CD4-positive, alpha-beta T cell treated with Interleukin-6 for 4 hours (primary cell): ENCODE measurements at places on chromosomes 1 and 21.

DNA sequence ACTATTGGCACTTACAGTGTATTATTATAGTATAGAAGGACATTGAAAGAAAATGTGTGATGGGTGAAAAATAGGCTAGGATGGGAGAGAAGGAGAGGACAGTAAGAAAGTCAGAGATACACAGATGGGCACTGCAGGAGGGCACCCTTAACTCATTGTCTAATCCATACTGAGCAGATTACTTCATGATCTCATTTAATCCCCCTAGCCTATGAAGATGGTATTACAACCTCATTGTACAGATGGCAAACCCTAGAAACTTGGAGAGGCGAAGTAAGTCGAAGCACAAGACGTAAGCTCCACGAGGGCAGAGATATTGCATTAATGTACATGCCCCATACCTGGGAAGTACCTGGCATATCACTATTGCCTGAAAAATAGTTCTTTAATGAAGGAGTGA, 346.9 kb upstream of the DAB1 start:
- DNase-seq, result no peak

DNA sequence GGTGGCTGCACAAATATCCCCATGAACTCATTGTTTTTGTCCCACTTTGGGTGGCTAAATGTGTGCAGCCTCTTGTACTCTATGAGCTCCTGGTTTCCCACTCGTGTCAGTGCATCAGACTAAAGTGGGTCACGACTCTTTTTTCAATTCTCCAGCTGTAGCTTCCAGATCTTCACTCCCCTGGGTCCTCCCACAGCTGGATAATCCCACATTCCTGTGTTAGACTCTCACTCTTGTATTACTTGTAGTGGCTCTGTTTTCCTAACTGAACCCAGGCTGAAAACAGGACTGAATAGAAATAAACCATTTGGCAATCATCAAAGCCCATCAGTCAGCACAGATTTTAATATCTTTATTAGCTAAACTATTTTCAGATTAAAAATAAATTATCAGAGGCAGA, 60.4 kb downstream of the UBE2U start:
- no peak for DNase-seq

- DNase-seq, result no peak
These were observed 965 bp upstream of the SH2D5 start for GRCh38 chr1:20733360-20733975.

DNA sequence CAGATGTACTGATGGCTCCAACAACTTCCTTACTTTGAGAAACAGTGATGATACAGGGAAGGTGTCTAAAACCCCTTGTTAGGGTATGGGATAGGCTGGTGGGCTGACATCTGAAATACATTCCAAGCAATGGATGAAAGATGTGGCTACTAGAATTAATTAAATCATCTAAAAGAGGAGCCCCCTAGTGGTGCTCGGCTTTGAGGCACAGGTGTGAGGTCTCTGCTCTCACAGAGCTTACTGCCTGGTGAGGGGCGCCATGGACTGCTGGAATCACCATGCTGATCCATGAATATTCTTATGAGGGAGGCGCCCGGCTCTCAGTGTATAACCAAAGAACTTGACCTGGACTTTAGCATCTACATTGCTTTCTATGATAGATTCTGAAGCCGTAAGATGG, 48.5 kb downstream of the GNG4 start:
- DNase-seq, result peak; percentile 21

DNA sequence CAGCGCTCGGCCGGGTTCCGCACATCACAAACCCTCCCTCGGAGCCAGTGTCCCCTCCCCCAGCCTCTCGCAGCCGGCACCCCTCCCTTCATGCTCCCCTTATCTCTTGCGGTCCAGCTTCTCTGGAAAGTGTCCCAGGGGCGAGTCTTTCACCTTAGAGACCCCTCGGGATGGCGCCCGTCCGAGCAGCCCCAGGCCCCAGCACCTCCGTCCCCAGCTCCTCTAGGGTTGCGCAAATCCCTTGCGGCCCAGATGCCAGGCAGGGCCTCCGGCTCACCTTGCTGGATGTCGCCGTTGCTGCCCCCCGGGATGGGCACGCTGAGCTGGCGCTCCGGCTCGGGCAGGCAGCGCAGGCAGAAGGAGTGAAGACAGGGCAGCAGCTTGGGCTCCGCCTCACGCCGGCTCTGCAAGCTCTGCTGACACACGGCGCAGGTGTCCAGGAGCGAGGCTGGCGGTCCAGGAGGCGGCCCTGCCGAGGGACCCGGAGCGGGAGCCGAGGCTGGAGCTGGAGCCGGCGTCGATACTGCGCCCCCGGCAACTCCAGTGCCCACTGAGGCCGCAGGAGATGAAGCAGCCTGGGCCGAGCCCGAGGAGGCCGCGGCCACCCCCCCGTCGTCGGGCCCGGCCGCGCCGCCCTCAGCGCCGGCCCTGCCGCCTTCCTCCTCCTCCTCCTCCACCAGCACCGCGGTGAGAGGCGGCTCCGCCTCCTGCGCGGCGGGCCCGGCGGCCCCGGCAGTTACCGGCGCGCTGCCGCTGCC, 550 bp downstream of the TRIM33 start:
- peak; percentile 54 for DNase-seq

DNA sequence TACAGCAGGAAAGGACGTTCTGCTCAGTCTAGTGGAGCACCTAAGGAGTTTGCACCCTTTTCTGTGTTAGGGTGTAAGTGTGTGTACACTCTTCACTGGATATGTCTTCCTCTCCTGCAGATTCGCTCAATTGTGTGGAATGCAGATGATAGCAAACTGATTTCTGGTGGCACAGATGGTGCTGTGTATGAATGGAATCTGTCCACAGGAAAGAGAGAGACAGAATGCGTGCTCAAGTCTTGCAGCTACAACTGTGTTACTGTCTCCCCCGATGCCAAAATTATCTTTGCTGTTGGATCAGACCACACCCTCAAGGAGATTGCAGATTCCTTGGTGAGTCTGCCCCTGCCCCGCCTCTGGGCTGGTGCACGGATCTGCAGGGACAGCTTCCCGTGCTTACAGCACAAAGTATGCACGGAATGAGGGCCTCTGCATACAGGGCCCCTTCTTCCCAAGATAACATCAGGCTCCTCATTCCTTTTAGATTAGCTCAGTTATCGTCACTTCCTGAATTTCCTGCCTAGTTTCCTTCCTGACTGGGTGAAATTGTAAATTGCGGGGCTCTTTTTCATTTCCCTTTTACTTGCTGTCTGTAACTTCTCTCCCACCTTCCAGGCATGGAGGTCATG, 34.6 kb downstream of the CFAP57 start:
- no peak for DNase-seq

DNA sequence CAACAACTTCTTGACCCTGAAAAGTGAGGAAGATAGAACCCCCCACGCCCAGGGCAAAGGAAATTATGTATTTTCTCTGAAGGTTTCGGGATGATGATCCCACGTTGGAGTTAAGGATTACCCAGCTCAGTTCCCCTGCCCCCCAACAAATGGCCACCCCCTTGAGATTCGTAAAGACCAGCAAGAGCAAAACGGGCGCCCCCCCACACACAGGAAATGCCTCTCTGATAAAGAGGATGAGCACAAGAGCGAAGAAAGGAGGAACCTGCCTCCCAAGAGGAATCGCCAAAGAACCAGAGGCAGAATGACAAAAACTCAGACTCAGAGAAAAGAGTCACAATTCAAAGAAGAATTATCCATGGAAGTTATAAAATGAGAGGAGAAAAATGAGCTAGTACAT, 576.9 kb downstream of the MATN1 start:
- no peak for DNase-seq

DNA sequence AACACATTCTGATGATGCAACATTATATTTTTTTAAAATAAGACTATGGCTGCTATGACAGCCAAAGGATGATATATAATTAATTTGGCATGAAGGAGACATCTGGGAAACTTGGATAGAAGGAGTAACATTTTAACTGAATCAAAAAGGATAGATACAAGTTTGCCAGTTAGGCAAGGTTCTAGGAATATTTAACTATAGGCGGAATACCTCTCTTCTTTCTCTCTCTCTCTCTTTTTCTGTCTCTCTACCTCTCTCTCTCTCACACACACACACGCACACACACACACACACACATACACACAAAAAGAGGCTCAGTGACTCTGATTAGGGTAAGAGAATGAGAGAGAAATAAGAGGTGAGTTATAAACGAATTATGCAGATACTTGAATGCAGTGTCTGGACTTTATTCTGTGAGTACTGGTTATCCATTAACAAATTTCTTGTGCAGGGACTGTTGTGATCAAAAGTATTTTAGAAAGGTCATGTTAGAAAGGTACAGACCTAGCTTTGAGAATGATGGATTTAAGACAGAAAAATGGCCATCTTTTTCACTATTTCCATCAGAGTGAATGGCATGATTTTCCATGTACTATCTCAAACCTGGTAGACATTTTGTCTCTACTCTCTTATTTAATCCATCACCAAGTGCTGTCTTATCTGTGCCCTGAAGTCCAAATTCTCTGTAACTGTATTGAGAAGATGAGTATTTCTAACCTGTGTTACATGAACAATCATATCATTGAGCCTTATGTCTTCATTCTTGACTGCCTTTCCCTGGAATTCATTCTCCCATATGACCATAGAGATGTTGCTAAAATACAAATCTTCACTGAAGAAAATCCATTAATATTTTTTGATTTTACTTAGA, 1106.9 kb upstream of the ADGRL4 start:
- DNase-seq, result no peak

GRCh38 chr21:17668479-17669140, 55.9 kb upstream of the BTG3 start:
- no peak for DNase-seq

GRCh38 chr1:72896256-72896655, 613.9 kb upstream of the NEGR1 start:
- DNase-seq, result no peak

DNA sequence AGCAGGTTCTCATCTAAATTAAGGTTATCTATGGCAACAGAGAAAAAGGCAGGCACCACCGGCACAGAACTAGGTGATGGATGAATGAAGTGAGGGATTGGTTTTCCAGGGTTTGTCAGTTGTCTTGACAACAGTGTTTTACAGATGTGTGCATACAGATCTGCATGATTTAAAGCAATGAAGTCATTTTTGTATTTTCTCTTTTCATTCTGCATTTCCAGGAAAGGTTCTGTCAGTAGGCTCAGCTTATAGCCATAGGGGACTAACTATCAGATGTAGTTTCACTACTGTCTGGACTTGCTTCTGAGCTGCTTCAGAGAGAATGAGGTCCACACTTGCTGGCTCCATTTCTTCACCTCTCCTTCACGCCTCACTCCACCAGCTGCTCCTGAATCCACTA, 98.2 kb upstream of the LMO4 start:
- no peak for DNase-seq

GRCh38 chr1:186175588-186175987, 199.5 kb downstream of the TPR start:
- DNase-seq, result no peak

DNA sequence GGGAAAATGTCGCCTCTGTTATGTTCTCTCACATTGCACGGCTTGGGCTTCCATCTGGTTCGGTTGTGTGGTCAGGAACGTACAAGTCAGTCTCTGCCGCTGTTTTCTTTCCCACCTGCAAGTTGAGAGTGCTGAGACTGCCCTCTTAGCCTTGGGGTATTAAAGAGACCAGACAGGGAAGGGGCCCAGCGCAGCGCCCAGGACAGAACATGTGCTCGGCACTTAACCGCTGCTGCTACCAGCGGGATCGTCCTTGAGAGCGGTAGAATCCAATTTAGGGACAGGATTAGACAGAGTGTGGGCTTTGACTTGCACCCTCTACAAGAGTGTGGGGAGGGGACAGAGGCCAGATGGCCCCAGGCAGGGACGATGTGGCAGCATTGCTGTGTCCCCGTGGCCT, 17.7 kb upstream of the AGPAT3 start:
- DNase-seq, result no peak

GRCh38 chr1:202890392-202890791, 1.4 kb upstream of the RABIF start:
- DNase-seq, result no peak

DNA sequence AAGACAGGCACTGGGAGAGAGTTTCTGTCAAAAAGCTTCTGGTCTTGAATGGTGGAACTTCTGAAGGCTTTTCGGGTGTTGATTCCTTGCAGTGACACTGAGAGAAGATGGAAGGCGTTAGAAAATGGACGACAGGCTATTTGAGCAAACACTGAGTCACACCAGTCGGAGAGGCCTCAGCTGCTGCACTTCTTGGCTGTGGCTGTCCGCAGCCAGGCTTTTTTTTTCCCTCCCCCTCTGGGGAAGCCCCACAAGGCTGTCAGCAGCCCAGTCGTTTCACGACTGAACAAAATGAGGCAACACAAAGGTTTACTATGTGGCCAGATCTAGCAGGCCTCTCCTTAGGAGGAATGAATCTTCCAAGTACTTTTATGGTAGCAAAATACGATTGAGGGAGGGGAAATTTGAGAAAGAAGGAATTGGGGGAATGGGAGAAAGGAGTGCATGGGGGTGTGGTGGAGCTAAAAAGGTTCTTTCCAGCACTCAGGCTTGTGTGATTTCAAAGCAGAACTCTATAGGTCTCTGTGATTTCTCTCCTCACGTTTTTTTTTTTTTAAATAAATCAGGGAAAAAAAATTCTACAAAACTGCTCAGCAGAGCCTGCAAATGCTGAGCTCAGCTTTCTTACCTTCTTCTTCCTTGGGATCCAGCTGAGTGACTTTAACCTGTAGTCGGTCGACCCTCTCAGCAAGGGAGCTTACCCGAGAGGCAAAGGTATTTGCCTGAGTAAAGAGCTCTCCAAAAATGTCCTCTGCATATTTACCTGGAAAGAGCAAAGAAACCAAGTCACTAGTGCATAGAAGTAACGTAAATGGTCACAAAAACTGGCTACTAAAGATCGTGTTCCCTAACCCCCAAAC, 26.1 kb downstream of the GPR3 start:
- DNase-seq, result peak; percentile 52

- peak; percentile 74 for DNase-seq
These were observed 59.5 kb downstream of the POFUT2 start for GRCh38 chr21:45228171-45228641.

- no peak for DNase-seq
These were observed 50.0 kb downstream of the CACHD1 start for GRCh38 chr1:64519901-64520300.

- DNase-seq, result peak; percentile 83
These were observed 826 bp downstream of the LAPTM5 start for GRCh38 chr1:30756545-30757351.

DNA sequence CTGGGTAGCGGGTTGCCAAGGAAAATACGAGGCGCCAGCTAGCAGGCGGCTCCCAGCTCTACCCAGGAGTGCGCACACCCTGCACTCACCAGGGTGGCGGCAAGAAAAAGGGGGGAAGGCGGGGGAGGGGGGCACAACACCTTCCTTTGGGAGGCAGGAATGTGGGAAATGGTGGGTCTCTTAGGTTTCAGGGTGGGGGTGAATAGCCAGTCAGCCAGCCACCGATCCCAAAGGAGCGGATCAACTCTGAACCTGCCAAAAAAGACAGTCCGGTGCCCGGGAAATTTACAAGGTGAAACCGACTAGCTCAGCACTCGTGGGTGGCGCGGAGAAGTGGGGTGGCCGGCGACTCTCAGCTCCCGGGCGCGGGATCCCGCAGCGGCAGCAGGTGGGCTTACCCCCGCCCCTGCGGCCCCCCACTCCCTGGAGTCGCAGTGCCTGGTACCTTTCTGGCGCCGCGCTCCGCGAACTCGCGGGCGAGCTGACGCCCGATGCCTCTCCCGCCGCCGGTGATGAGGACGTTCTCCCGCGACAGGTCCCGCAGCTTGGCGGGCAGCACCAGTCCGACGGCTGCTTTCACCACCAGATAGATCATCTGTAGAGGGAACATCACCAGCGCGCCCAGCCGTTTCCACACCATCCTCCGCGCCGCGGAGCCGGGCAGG, 1.2 kb downstream of the DHRS3 start:
- peak; percentile 40 for DNase-seq

GRCh38 chr1:156616463-156616862, 2.8 kb upstream of the HAPLN2 start:
- no peak for DNase-seq
